Activated T-cell treated with anti-CD3 and anti-CD28 coated beads, Interleukin-2, amount 50 U/mL, for 48 hours (primary cell): ENCODE measurements at places on chromosomes 5 and 9.

GRCh38 chr9:17653947-17654465, 75.1 kb downstream of the SH3GL2 start:
- DNase-seq: no peak

GRCh38 chr5:154627698-154628678, 127.2 kb upstream of the LARP1 start:
- no peak for DNase-seq

DNA sequence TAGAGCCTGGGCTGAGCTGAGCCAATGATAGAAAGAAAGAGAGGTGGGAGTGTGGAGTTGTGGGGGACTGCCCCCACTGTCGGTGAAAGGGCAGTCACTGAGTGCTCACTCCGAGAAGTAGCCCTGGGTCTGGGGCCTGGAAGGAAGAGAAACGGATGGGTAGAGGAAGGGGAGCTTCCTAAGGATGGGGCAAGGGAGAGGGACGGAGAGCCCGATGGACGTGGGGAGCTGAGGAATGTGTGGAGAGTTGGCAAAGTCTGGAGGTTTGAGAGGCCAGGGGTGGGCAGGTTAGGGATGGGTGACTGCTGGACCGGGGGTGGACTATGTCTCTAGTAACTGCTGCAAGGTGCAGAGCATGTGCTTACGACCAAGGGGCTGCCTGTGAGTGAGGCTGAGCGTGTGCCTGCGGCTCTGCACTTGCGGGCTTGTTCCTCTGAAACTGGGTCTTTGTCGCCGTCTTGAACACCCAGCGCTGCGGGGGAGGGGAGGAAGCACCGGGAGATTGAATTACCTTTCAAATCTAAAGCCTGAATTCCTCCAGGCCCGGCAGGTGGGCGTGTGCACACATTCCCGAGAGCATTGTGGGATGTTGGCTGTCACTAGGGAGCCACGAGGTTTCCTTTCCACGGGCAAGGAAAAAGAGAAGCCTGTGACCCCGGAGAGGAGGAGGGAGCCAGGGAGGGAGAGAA, 76.4 kb upstream of the ARAP3 start:
- DNase-seq: no peak

DNA sequence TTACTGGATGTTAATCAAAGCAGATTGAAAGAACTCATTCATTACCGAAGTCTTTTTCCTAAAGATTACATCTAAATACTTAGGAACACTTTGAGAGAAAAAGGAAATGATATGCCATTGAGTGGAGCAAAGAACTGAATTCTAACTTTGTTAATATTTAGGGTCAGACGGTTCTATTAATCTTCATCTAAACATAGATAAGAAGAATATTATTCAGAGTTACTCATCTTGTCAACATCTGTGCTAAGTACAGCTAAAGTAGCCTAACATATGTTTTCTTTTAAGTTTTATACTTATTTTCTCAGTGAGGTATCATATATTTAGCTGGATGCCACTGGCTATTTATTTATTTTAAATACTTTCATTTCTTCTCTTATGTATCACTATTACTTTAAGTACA, 1763.7 kb downstream of the EFNA5 start:
- DNase-seq: no peak

DNA sequence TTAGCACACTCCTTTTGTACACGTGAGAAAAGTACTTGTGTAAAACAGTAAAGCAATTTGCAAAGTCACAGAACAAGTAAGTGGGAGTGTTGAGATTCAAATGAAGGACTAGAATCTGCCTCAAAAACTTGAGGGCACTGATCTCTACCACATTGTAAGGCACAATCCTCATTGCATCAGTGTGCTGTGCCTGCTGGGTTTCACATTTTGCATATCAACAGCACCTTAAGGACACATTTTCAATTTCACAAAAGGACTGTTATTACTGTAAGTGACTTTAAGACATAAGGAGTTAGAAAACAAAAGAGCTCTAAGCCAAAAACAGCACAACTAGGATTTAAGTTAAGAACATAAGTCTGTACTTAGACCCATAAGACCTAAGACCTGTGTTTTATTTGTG, 44.7 kb upstream of the HK3 start:
- DNase-seq: no peak

DNA sequence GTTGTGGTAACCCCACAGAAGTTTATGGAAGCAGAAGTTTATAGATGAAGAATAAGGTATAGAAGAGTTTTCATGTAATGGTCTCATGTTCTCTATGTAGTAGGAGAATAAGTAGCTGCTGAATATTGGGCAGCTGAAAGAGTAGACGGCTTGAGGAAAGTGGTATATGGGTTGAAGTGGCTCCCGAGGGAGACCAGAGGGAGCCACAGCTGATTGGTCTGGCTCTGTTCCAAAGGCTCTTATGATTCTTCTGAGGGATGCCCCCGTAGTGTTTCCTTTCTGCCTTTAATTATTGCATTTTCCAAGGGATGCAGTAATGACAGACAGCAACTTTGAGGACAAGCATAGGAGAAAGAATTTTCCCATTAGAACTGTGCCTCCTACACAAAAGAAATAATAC, 30.1 kb upstream of the TENT2 start:
- no peak for DNase-seq

GRCh38 chr5:99788482-99788881, 746.7 kb upstream of the FAM174A start:
- no peak for DNase-seq

GRCh38 chr9:99635032-99635431, 186.7 kb upstream of the NR4A3 start:
- DNase-seq: no peak

GRCh38 chr5:98060148-98060547, 713.3 kb upstream of the RGMB start:
- no peak for DNase-seq

- DNase-seq: no peak
These were observed 29.5 kb downstream of the FOXD1 start for GRCh38 chr5:73419117-73419464.

GRCh38 chr5:134053840-134054338, 49.1 kb upstream of the VDAC1 start:
- DNase-seq: no peak

GRCh38 chr9:96149533-96150280, 152.3 kb downstream of the HSD17B3 start:
- DNase-seq: no peak

GRCh38 chr9:110128664-110129329, 79.2 kb downstream of the C9orf152 start:
- DNase-seq: no peak

GRCh38 chr5:104928906-104929520, 1366.4 kb upstream of the NUDT12 start:
- DNase-seq: no peak

- no peak for DNase-seq
These were observed 13.3 kb upstream of the GADD45G start for GRCh38 chr9:89591274-89592212.

DNA sequence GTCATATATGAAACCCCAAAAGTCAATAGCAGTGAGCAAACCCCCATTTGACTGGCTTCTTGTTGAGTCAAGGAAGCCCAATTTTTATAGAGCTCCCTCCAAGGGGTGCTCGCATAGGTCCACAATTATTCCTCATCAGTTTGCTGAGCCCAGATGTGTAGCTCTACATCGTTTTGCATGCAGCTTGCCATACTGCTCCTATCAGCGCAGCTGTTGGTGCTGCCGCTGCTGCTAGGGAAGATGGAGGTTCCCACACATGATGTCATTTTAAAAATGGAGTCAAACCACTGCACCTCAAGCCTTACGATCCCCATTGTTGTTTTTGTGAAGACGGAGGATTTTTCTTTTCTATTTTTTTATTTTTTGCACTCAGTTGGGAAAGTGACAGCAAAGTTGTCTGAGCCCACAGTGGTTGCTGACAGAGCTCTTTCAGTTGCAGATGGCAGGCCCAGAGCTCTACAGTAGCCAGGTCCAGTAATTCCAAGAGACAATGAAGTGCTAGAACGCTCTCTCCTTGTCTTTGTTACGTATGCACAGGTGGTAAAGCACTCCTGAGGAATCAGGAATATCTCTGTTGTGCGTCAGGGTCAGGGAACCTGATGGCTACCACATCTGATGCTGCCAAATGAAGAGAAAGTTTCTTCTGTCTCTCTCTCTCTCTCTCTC, 23.2 kb upstream of the C5orf63 start:
- no peak for DNase-seq
